Non-pigmented ciliary epithelial cell (primary cell): ENCODE measurements at places on chromosomes 12 and 14.

DNA sequence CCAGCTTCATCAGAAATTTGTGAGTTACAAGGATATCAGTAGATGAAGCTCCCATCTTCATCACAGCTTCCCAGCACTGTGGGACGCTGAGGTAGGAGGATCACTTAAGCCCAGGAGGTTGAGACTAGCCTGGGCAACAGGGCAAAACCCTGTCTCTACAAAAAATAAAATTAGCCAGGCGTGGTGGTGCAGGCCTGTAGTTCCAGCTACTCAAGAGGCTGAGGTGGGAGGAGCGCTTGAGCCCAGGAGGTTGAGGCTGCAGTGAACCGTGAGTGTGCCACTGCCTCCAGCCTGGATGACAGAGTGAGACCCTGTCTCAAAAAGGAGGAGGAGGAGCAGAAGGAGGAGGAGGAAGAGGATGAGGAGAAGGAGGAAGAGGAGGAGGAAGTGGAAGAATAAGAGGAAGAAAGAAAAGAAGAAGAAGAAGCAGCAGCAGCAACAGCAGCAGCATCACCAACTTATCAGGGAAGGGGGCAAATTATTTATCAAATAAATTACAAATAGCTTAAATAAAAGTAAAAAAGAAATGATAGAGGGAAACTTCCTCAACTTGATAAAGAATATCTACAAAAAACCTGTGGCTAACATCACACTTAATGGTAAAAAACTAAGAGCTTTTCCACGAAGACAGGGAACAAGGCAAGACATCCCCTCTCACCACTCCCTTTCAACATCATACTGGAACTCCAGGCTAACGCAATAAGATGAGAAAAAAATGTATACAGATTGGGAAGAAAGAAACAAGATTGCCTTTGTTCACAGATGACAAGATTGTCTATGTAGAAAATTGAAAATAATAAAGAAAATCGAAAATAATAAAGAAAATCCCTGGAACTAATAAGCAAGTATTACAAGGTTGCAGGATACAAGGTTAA is 69.6 kb downstream of the NINJ2 start:
- no peak for DNase-seq

- DNase-seq, result no peak
These were observed at the start of gene GLT1D1 for GRCh38 chr12:128852885-128853599. GLT1D1 (plus strand) TSS chr12:128853478; CDS start chr12:128853582, 104 bp downstream.

GRCh38 chr14:67934862-67935261 is 115.3 kb downstream of the RAD51B start:
- DNase-seq, result no peak

- DNase-seq, result no peak
These were observed 21.5 kb upstream of the GNS start for GRCh38 chr12:64780531-64781279.

DNA sequence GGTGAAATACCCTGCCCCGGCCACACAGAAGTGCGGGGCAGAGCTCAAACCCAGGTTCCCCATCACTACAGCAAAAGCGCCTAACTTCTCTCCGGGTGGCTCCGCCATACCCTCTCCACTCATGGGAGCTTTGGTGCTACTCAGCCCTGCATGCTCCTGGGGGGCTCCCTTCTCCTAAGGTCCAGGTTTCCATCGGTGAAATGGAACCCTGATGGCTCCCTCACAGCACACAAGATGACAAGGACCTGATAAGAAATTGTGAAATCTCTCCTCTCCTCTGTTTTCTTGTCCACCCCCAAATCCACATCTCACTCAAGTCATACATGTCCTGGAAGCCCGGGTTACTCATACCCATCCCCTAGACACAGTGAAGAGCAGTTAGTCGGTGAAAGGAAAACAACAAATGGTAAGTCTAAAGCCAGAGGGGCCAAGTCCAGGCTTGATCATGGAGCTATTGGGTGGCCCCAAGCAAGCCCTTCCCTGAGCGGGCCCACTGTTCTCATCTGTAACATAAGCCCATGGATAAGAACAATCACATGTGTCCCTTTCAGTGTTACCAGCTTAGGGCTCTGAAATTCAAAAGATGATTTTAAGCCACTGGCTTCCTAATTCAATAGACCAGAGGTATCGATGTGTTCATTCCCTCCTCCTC is 317.5 kb downstream of the BCL11B start:
- DNase-seq, result no peak

GRCh38 chr12:84166812-84167211 is 745.8 kb downstream of the SLC6A15 start:
- no peak for DNase-seq

GRCh38 chr14:99133636-99134515 is 138.1 kb downstream of the BCL11B start:
- no peak for DNase-seq

DNA sequence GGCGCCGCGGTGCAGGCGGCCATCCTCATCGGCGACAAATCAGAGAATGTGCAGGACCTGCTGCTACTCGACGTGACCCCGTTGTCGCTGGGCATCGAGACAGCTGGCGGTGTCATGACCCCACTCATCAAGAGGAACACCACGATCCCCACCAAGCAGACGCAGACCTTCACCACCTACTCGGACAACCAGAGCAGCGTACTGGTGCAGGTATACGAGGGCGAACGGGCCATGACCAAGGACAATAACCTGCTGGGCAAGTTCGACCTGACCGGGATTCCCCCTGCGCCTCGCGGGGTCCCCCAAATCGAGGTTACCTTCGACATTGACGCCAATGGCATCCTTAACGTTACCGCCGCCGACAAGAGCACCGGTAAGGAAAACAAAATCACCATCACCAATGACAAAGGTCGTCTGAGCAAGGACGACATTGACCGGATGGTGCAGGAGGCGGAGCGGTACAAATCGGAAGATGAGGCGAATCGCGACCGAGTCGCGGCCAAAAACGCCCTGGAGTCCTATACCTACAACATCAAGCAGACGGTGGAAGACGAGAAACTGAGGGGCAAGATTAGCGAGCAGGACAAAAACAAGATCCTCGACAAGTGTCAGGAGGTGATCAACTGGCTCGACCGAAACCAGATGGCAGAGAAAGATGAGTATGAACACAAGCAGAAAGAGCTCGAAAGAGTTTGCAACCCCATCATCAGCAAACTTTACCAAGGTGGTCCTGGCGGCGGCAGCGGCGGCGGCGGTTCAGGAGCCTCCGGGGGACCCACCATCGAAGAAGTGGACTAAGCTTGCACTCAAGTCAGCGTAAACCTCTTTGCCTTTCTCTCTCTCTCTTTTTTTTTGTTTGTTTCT is 1.7 kb downstream of the HSPA2 start:
- DNase-seq, result no peak

GRCh38 chr14:78164226-78164853 is 5.8 kb upstream of the NRXN3 start:
- no peak for DNase-seq

GRCh38 chr14:68328509-68328908 is 464.4 kb downstream of the ZFP36L1 start:
- no peak for DNase-seq

GRCh38 chr12:8860165-8860961 is 37.9 kb downstream of the A2ML1 start:
- peak; percentile 3 for DNase-seq

- DNase-seq, result no peak
These were observed 32.7 kb downstream of the GPHB5 start for GRCh38 chr14:63286071-63286470.
